Kidney (tissue), 22 donors: ENCODE measurements at places on chromosomes 7 and 10. TPM values are rescaled to one million over a fixed set of nuclear protein-coding genes. Genes with fewer than 3 reads are reported as not detected.

The SLC18A3 gene
- total RNA-seq = not detected

The INSYN2A gene
- total RNA-seq = 0.28 TPM

The CTAGE4 gene
- total RNA-seq = 4.9 TPM

The CFAP43 gene
- total RNA-seq = 7.2 TPM

The TCF7L2 gene
- total RNA-seq = 32.4 TPM

The RBM28 gene
- 35.2 TPM for total RNA-seq

GRCh38 chr7:125061-125475 is 67.3 kb upstream of the FAM20C start:
- DNase-seq = peak; percentile 47

DNA sequence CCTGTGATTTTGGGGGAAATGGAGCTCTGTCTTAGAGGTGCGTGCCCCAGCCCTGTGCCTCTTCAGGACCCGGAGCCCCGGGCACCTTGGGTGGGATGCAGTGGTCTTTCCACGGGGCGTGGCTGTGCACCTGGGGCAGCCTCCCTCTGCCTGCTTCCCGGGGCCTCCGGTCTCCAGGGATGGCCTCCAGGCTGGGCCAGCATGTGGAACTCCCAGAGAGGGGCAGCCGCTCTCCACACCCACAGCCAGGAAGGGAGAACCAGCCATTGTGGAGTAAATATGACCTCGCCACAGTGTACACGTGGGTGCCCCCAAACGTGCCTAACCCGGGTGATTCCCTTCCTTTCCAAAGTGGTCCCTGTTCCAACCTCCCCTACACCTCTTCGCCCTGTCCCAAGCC is 52.6 kb downstream of the JAKMIP3 start:
- no peak for DNase-seq

DNA sequence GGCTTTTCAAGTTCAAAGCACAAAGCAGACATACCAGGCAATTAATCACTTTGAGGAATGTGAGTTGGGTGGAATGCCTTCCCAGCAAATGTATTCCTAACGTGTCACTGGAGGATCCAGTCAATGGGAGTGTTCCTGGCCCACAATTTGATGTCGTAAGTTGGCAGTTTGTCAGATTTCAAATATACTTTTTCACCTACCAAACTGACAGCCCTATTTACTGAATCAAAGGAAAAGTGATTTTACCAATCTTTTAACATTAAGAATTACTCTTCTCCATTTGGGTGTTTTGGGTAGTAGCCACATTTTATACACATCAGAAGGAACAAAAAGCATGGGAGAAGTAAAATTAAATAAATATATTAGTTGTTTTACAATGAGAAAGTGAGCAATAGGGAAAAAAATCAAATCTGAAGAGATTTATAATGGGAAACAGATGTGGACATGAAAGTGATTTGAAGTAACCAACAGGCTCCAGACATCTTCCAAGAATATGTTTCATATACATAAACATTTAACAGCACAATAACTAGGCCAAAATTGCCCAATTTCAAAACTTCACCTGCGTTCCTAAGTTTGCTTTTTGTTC is 222.9 kb downstream of the MTERF1 start:
- DNase-seq = no peak

GRCh38 chr10:14405076-14406065 is 74.6 kb upstream of the FRMD4A start:
- DNase-seq = no peak

- no peak for DNase-seq
These were observed 136.7 kb downstream of the HECW1 start for GRCh38 chr7:43248961-43249822.

DNA sequence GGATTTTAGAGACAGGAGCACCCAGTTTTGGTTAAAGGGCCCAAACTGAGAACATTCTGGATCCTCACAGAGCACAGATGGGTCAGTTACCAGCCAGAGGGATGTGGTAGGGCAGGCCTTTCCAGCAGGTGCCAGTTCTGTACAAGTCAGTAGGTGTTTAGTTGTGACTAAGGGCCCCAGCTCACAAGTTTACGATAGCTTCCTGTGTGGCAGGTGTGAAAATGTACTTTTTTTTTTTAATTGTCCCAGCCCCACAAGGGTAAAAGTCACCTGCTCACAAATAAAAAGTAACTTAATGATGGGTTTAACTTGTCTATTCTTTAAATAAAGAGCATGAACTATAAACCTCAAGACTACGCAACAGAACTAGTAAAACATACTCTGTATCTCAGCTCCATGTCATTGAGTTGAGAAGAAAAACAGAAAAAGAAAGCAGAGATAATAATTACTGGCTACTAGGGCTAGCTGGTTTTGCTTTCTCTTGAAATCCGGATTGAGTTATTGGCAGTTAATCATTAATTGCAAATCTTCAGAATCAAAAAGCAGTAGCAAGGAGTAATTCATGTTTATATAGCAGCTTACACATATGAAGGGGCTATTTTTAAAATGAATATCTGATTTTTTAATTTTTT is 15.4 kb downstream of the NFE2L3 start:
- DNase-seq = no peak

DNA sequence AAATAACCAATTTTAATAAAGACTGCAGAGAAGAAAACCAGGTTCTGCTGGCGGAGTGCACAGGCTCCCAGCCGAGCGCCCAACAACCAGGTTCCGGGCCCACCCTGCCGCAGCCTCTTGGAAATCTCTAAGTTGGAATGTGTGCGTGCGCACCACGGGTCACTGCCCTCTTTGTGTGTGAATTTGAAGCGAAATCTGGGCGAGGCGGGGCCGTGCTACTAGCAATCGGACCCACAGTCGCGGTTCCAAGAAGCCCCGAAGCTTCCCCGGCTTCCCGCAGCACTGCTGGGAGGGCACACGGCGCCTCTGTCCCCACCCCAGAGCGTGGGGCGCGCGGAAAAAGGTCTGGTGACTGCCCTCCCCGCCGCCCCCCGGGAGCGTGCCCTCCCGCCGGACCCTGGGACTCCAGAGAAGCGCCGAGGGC is 666 bp upstream of the MAP3K8 start:
- DNase-seq = peak; percentile 92

DNA sequence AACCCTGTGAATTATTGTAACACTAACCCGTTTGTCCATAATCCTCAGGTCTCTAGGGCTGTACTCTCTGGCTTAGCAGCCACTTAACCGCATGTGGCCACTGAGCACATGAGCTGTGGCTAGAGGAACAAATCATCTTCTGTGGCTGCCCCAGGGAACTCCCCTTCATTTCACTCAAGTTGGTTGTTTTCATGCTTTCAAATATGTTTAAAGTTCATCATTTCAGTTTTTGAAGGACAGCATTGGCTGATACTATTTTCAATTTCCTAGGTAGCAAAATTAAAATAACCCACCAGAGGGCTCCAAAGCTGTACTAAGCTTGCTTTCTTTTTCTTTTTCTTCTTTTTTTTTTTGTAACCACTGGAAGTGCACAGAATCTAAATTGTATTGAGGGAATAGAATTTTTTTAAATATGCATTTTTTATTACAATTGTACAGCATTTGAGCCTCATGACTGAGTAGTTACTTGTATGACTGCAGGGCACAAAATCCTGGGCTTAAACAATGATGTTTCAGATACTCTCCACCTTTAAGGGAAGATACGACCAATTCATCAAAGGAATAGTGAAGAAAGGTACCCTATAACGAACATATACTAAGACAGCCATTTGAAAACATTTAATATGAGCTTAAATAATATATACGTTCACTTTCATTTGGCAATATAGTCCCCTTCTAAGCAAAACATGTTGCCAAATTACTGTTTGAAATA is 38.6 kb downstream of the MRC1 start:
- DNase-seq = peak; percentile 51

DNA sequence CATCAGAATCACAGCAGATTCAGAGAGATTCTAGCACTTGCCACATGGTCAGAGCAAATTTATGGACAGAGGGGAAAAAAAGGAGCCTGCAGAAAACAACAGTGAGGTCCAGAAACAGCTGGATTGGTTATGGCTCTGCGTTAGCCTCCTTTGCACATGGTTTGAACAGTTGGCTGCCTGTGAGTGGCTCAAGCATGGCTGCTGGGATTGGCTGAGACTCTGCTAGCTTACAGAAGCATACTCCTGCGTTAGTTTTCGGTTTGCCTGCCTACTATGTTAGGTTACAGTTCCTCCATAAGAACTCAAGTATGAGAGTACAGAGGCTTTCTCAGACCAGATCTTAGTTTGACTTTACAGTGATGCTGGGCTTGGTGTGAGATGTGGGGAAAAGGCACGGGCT is 80.7 kb upstream of the WDR11 start:
- no peak for DNase-seq

DNA sequence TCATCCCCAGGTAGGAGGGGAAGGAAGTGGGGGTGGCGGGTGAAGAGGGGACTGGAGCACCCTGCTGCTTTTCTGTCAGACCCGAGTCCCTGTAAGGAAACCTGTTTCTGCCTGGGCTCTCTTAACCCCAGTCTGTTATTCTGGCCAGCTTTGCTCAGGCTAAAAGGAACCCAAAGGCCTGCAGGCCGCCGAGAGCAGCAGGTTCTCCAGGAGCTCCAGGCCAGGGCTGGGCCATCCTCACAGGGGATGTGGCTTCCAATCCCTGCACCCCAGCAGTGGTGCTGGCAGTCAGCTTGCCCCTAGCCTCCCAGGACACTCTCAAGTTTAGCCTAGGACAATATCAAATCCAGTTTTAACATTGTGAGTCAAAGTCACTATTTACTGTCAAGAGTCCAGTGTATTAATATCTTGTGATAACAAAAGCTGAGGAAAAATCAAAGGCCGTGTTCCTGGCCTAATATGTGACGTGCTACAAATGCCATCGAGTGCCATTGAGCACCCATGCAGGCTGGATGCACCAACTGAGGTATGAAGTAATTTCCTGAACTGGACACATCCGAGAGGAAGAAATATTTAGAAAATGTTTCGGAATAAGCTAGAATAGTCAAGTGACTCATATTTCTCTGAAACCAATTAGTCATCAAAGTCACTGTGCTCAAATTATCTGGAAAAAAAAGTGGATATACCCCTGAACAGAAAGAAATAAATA is 7.0 kb downstream of the PKD1L1 start:
- no peak for DNase-seq

DNA sequence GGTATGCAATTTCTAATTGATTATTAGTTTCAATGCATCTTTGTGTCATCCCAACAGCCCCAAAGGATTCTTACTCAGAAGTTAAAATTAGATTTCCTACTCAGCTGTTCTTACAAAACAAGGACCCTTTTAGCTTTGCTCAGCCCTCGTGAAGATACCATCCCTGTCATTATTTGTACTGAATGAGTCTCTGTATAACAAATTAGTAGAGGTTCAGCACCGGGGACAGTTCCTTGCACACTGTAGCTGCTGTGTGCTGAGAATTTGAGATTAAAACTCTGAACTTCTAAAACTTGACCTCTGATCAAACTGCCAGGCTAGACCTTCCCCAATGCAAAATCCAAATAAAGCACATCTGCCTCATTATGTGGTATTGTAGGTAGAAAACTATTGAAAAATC is 299.1 kb downstream of the LHFPL3 start:
- peak; percentile 66 for DNase-seq

DNA sequence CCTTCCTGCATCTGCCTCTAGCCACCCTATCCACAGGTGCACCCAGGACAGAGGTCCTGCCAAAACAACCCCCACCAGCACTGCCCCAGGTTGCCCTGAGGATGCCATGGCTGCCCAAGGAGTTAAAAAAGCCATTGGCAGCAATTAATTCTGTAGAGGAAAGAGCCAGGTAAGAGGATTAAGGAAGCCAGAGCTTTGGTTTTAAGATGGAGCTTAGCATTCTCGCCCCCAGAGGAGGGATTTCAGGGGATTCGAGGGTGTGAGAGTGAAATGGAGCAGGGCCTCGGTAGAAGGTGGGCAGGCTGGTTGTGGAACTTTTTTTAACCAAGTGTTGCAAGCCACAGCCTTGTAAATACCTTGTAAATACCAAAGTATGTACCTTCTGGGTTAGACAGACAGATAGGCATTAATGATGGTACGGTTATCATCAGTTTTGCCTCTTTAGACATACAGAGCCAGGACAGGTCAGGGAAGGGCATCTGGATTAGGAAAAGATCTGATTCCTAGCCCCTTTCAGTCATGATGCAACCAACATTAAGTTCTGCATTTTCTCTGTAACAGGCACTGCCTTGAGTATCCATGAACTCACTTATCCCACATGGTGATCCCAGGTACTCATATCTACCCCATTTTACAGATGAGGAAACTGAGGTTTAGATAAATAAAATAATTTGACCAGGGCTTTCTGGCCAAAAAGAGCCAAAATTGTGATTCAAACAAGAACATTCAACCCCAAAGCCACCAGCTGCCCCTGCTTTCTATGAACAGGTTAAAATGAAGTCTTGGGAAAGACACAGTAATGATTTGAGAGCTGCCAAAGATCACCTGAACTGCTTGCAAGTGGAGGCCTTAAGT is 120.7 kb upstream of the PPIF start:
- DNase-seq = no peak

DNA sequence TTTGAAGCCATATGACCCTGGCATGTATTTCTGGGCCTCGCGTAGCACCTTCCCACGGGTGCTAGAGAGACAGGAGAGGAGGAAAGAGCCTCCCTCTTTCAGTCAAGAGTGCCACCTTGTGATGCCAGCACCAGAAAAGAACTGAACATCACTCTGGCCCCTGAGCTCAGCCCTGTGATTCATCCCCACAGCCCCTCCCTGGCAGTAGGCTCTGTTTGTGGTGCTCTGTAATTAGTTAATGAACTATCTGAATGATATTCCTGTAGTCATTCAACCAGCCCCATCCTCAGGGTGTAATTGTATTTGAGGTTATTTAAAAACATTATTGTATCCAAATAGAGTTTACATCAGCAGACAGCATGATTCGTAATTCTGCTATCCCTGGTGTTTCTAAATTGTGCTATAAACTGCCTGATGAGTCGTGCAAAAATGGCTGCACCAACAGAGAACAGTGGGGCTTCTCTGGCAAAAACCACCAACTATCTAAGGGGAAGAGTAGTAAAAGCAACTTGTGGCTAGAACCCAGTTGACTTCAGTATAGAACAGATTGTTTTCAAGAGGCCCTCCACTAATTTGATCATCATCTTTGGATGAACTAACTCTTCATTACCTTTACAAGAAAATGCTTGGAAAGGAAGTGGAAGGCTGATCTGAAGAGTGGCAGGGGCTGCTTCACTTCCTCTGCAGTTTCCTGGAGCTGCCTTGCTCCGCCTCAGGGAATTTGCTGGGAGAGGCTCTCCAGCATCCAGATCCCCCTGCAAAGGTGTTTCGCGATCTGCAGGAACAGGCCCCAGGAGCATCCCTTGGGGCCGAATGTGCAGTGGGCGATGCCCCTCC is 23.7 kb upstream of the TIAL1 start:
- DNase-seq = no peak

DNA sequence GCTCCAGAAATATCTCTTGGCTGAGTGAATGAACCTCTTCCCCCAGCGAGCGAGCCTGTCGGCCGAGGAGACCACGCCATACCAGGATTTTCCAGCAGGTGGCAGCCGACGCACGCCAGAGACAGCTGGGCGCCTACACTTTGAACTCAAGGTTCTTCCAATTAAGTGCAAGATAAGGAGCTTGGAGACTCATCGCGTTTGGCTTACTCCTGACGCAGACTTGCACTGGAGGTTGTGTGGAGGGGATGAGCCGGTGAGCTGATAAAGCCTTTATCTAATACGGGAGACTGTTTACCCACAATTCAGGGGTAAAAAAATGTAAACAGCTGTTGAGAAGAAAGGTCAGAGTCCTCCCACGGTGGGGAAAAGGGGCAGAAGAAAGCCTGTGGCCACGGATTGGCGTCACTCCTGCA is 45.9 kb upstream of the EMX2 start:
- peak; percentile 87 for DNase-seq
